Effector CD4-positive, alpha-beta T cell (primary cell): ENCODE measurements at places on chromosomes 6 and 20.

DNA sequence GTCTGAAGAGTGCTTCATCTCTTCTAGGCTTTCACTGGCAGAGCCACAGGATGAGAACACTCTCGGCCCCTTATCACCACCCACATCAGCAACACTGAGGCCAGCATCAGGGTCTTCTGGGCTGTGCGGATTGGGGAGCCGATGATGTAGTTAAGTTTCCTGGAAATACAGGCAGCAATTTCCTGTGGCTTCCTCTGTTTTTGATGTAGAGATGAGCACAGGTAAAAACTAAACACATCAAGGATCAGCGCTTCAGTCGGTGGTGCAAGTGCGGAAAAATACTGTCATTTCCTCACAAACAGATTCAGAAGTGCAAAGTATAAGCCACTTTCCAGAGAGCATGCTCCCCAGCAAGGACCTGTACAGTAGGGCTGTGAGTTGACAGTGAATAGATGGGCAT lies 62.6 kb downstream of the BACH2 start:
- peak; percentile 56 for DNase-seq

- DNase-seq = no peak
Observed at GRCh38 chr6:1747531-1747930, 137.8 kb downstream of the FOXC1 start.

DNA sequence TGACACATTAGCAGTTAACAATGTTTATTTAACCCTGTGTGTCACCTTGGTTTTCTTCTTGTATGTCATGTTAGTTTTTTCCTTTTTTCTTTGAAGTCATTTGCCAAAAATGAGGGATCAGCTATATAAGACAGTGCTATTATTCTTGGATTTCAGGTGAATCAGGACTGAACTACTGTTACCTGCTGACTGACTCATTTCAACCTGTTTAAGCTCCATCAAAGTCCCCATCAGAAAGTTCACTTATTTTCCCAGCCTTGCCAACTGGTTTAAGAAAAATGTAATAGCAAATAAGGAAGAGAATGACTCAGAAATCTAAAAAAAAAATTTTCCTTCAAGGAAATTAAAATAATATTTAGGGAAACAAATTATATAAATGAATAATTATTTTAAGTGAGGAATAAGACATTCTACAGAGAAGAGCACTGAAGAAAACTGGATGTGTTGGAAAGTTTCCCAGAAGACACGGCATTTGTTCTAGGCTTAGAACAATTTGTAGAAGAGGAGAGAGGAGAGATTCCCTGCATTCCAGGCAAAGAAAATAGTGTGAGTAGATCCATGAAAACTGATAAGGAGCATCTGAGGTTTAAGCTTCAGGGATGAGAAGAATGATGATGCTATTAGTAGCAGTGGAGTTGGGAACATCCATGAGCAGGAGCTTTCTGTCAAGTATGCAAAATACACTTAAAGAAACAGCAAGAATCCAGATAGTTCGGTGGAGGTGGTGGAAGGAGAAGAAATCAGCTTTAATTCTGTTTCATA lies 84.9 kb upstream of the SIM1 start:
- no peak for DNase-seq

GRCh38 chr6:150195996-150196417 lies 53.2 kb downstream of the PPP1R14C start:
- DNase-seq = no peak

- no peak for DNase-seq
Observed at GRCh38 chr6:87788141-87788540, 86.1 kb upstream of the AKIRIN2 start.

- no peak for DNase-seq
Observed at GRCh38 chr6:168990019-168990751, 263.5 kb downstream of the THBS2 start.

GRCh38 chr20:15375836-15376235 lies 1038.4 kb upstream of the FLRT3 start:
- no peak for DNase-seq

GRCh38 chr6:150250826-150251225 lies 108.0 kb downstream of the PPP1R14C start:
- DNase-seq = no peak
